RWPE2 (cell line): ENCODE measurements at places on chromosomes 1 and 21.

GRCh38 chr1:157115429-157115838 lies 15.8 kb upstream of the ETV3L start:
- no peaks in the 10 kb centered on the region for H3K27me3 ChIP-seq
- H3K36me3 ChIP-seq = no peaks in the 10 kb centered on the region
- H3K4me3 ChIP-seq = no peak overlapping the region
- H3K27ac ChIP-seq = no peak overlapping the region

GRCh38 chr1:230702934-230703678 lies 10.8 kb downstream of the AGT start:
- H3K27ac ChIP-seq = no peak overlapping the region
- no peaks in the 10 kb centered on the region for H3K27me3 ChIP-seq
- H3K4me3 ChIP-seq = no peak overlapping the region
- H3K4me1 ChIP-seq = no peaks in the 10 kb centered on the region
- no peak for DNase-seq
- no peaks in the 10 kb centered on the region for H3K36me3 ChIP-seq

- H3K36me3 ChIP-seq = no peaks in the 10 kb centered on the region
- no peak overlapping the region for H3K27ac ChIP-seq
- no peak overlapping the region for H3K4me3 ChIP-seq
These were observed 164.2 kb downstream of the CACNA1E start for GRCh38 chr1:181647314-181648035.

DNA sequence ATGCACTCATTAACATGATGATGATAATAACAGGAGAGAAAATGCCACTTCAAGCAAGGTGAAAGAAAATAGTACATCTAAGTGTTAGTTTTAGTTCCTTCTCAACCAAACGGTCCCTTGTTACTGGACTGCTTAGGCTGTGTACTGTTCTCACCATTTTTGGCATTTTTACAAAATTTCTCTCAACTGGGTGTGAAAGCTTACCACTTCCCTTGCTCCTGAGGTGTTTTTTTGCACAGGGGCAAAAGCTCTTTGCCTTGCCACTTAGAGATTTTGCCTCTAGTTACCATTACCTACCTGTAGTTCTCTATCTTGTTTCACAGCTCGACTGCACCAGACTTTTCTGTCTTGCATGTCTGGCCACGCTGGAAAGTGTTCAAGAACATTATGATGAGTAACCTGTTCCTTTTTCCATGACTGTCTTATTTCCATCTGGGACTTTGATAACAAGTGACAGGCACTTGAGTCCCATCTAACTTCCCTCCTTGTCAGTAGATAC lies 10.7 kb downstream of the NEK7 start:
- peak overlapping the region; percentile 77 for H3K27ac ChIP-seq
- H3K4me3 ChIP-seq = no peak overlapping the region
- no peaks in the 10 kb centered on the region for H3K36me3 ChIP-seq
- no peak for DNase-seq
- peaks cover 29% of the 10 kb centered on the region for H3K4me1 ChIP-seq

DNA sequence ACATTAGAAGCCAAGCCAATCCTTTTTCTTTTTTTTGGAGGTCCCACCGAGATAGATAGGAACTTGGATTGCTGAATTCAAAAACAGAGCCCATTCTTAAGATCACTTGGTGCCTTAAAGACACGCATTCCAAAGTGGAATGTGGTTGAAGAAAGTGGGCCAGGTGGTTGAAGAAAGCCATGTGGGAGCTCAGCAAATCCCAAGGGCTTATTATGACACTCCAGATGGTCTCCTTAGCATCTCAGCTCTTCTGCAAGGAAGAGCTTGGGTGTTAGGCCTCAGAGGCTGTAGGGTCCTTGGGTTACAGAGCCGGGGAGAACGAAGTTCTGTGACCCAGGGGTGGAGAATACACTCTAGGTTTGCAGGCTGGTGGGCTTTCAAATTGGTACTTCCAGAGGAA lies 13.5 kb downstream of the TOR3A start:
- H3K27ac ChIP-seq = no peak overlapping the region
- H3K27me3 ChIP-seq = no peaks in the 10 kb centered on the region
- H3K36me3 ChIP-seq = peaks cover 67% of the 10 kb centered on the region
- no peaks in the 10 kb centered on the region for H3K4me1 ChIP-seq
- no peak for DNase-seq
- no peak overlapping the region for H3K4me3 ChIP-seq

DNA sequence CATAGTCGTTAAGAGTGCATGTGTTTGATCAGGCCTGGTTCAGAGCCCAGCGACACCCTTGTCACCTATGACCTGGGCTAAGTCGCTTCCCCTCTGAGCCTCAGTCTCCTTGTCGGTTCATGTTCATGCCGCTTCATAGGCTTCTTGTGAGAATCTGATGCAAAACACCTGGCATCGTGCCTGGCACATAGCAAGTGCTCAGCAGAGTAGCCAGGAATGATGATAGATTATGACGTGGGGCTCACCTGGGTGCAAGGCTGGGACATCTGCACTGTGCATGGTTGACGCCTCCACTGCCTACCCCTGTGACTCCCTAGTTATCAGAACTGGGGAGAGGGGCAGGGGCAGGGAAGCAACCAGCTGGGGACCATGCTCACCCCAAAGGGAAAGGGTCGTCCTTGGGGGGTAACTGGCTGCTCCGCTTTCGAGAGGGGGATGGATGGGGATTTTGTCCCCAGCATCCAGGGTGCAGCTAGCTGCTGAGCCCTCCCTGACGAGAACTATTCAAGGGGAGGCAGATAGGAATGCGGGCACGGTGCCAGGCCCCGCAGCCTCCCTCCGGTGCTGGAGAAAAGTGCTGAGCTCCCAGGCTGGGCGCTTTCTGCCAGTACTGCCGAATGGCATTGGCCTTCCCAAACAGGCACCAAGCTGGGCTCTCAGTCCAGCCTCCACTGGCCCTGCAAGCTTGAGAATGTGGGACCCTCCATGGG lies 9.3 kb downstream of the EFHD2 start:
- H3K27ac ChIP-seq = peak overlapping the region; percentile 97
- no peak for DNase-seq
- no peak overlapping the region for H3K4me3 ChIP-seq
- H3K4me1 ChIP-seq = peaks cover 47% of the 10 kb centered on the region
- H3K27me3 ChIP-seq = no peaks in the 10 kb centered on the region
